Activated T-helper 1 cell treated with Interleukin-2 at 50 U/mL for 16 hours (primary cell): ENCODE measurements at places on chromosomes 1 and 21.

GRCh38 chr1:221025501-221025900 is 146.3 kb downstream of the HLX start:
- no peak for DNase-seq

DNA sequence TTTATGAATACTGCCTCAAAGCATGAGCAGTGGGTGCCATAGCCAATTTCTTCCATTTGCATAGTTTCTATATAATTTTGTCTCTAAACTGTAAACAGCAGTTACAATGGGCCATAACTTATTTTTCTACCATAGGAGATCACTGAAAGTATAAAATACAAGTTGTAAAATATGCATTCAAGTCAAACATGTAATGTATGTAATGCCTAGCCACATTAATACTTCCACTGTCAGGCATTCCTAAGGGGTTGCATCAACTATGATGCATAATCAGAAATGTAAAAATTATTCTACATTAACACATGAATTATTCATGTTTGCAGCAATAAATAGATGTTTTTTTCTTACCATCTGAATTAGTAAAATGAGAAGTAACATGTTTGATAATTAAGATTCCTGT is 560.3 kb upstream of the ZP4 start:
- DNase-seq, result no peak

GRCh38 chr21:37463083-37463801 is 96.7 kb downstream of the DYRK1A start:
- no peak for DNase-seq

GRCh38 chr1:85578321-85579295 is 2.0 kb upstream of the CCN1 start:
- no peak for DNase-seq

DNA sequence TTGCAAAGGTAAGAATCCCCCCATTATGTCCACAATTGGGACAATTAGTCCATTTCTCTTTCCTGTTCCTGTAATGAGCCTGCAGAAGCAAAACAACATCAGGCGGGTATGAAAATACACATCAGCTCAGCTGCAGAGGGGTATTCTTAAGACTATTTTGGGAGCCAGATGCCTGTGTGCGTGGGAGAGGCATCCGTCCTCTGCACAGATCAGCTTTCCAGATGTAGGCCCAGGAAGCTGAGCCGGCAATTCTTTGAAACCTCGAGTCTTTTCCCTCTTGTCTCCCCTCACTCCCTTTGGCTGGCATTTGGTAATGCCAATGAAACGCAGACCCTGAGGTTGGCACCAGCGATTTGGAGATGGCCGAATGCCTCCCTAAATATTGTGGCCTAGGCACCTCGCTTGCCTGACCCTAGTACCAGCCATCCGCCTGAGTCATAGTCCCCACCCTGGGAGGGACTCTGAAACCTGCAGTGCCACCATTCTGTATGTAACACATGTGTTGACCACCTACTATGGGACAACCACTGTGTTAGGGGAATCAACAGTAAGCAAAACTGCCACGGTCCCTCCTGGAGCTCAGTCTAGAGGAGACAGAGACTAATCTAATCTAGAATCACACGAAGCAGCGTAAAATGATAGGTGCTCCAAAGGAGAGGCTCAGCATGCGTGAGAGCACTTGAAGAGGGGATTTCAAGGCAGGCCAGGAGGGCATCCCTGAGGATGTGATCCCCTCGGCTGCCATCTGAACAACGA is 603.0 kb downstream of the MATN1 start:
- DNase-seq, result no peak

DNA sequence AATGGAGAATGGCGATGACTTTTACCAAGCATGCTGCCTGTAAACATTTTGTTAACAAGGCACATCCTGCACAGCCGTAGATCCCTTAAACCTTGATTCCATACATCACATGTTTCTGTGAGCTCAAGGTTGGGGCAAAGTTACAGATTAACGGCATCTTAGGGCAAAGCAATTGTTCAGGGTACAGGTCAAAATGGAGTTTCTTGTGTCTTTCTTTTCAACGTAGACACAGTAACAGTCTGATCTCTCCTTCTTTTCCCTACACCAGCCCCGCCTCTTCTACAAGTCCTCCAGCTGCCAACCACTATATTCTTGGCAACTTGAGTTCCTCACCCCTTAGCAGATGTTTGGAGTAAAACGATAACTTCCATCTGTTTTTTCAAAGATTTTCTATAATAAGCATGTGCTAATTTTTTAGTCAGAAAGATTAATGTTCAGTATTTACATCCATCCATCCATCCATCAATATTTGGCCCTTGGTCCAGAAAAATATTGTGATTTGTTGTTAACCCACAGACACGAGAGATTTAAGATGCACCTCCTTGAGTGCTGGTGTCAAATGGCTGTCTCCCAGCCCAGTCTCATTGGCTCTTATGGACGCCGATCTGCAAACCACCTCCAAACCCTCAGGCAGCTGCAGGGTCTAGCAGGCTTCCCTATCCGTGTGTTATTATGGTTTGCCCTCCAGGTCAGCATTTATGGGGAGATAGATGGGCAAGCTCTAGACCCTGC is 3.8 kb downstream of the DNALI1 start:
- no peak for DNase-seq

DNA sequence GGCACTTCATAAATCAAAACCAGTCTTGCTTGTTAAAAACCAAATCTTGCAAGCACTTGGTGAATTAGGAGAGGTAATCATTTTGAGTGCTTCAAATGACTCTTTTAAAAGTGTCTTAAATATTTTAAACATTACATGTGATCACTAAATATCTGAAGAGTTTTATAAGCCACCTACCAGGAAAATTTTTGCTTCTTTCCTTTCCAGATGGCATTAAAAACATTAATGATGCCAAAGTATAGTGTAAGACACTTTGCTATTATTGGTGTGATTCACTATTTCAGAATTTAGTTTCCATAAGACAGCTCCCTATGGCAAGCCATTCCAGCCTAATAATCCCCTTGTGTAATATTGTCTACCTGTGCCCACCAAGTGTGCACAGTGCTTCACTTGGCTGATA is 548.8 kb upstream of the ADAMTS5 start:
- DNase-seq, result no peak

GRCh38 chr1:67158401-67158800 is 7.9 kb upstream of the IL23R start:
- DNase-seq, result no peak

- DNase-seq, result peak; percentile 53
These were observed 11.7 kb upstream of the S100A11 start for GRCh38 chr1:152048416-152049009.

GRCh38 chr1:212486619-212486975 is 53.9 kb downstream of the NENF start:
- DNase-seq, result no peak

- DNase-seq, result no peak
These were observed 6.7 kb downstream of the MYCL start for GRCh38 chr1:39894884-39895495.

- no peak for DNase-seq
These were observed 73.2 kb upstream of the SGIP1 start for GRCh38 chr1:66460776-66461175.

DNA sequence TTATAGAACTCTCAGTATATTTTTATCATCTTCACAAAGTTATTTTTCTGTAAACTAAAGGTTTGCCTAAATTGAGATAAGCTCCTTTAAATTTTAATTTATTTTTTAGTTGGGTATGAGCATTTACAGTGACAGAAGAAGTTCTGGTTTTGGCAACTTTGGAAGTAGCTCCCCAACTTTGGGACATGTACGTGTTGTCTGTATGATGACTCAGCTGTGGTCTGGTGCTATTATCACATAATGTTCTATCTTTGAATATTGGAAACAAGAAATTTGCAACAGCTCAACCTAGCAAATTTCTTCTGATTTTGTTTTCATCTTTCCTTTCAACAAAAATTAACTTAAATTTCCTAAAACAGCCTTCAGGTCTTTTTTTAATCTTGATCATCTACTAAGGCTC is 46.6 kb upstream of the C1orf105 start:
- DNase-seq, result no peak

DNA sequence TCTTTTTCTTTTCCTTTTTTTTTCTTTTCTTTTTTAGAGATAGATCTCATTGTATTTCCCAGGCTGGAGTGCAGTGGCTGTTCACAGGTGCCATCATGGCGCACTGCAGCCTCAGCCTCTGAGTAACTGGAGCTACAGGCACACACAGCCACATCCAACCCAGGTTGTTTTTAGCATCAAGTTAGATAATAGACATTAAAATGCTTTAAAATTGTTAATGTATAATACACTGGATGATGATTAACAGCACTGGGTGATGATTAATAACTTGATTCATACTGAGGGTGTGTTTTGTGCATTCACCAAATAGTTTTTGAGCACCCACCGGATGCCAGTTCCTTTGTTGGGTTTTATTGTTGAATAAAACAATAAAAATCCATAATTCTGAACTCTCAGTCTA is 75.2 kb downstream of the BEND5 start:
- no peak for DNase-seq

GRCh38 chr1:4778056-4778455 is 123.6 kb downstream of the AJAP1 start:
- no peak for DNase-seq

DNA sequence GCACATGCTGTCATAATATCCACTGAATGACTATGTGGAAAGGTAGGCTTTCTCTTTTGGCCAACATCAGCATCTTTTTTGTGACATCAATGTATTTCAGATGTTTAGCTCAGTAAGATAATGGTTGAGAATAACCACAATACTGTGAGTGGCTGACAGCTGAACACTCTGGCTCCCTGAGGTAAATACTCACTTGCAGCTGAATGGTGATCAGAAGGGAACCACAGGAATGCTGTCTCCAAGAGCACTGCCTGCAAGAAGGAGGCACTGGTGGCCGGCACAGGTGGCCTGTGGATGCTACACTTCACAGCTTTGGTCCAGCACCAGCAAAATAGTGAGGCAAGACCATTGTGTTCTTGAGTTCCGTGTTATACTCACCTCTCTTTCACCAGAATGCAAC is 118.7 kb upstream of the PPM1J start:
- no peak for DNase-seq

- no peak for DNase-seq
These were observed 35.7 kb upstream of the MAN1C1 start for GRCh38 chr1:25580927-25581326.

DNA sequence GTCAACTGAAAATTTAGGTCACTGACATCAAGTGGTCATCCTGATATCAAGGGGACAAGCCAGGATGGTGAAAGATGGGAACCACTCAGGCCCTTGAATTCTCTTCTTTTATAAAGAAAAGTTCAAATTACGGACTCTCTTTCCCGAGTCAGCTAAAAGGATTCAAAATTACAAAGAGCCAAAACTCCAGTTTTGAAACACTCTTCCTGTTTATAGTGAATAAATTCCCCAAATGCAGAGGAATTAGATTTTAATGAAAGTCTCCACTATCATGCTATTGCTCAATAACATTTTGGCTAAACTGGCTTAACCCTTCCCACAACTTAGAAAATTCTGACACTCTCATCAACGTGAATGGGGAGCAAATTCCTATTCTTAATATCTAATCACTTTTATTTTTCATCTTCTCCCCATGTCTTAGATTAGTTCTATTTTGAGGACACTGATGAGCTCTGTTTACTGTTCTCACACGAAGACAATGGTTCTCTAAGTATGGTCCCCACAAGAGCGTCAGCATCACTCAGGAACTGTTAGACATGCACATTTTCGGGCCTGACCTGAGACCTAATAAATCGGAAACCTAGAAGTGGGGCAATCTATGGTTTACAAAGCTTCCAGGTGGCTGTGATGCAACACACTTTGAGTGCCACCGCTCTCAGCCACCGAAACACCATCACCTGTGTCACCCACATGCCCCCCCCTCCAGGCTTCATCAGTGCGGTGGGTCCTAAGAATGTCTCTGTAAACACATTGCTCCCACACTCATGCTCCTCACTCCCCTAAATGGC is 64.4 kb upstream of the TIAM1 start:
- DNase-seq, result no peak

- DNase-seq, result no peak
These were observed 69.3 kb upstream of the CASZ1 start for GRCh38 chr1:10865518-10866320.

DNA sequence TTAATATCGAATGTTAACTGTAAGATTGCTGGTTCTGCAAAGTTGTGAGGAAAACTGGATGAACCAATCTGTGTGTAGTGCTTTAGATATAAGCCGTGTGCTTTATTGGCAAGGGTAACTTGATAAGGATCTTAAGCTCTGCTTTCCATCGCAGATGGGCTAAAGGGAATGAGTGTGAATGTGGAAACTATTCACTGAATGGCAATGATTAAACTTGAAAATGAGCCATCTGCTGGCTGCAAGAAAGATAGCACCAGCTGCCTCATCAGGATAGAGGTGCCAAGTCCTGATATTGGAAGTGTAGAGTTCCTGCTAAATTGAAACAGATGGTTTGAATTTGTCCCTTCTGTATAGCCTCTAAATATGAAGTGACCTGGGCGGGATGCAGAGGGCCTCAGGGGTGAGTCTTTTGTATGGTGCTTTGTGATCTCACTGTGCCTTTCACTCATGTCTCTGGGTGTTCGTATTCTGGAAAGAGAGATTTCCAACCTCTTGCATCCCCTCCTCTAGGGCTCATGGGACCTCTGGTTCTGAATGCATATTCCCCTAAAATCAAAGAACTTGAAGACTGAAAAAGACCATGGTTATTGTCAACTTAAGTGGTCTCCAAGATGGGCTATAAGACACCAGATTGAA is 9.2 kb downstream of the FCRL3 start:
- DNase-seq, result no peak

DNA sequence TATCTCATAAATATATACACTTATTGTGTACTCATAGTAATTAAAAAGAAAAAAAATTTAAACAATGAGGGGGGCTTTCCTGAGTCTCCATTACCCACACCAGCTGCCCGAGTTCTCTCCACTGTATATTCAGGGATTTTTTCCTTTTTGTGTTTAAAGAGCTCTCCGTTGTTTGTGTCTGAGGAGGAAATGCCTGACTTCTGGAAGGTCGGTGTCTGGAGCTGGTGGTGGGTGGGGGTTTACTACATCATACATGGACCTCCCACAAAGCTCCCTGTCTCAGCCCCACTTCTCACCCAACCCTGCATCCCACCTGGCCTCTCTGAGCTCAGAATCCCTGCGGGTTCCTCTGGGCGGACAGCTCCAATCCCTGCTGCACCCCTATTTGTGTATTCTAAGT is 64.1 kb upstream of the ETV3 start:
- DNase-seq, result no peak

DNA sequence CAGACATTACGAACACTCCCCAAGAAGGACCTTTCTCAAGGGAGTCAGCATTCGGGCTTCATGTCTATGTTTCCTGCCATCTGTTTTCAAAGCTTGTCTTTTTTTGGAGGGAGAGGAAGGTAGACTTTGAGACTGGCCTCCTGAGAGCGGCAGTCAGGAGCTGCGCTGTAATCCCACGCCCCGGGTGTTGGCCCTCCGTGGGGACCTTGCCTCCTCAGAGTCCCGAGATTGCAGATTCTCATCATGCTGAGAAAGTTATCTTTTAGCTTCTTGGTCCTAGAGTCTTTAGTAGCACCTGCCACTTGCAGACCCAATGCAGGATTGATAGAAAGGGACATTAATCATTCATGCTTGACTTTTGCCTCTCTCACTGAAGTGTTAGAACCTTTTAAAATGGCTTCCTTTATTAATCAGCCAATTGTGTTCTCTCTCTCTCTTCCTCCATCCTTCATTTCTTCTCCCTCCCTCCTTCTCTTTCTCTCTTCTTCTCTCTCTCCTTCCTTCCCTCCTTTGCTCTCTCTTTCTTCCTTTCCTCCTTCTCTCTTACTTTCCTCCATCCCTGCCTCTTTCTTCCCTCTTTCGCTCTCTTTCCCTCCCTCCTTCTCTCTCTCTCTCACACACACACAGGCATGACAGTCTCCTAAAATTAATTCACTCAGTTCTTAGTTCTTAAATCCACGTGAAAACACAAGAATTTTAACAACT is 25.2 kb upstream of the GNPAT start:
- DNase-seq, result no peak
